Naive thymus-derived CD8-positive, alpha-beta T cell (primary cell): ENCODE measurements at places on chromosomes 6 and 20.

- H3K4me3 ChIP-seq, result no peak overlapping the region
- DNase-seq, result no peak
- peaks cover 4% of the 10 kb centered on the region for H3K27me3 ChIP-seq
- H3K4me1 ChIP-seq, result no peaks in the 10 kb centered on the region
- no peaks in the 10 kb centered on the region for H3K36me3 ChIP-seq
- H3K27ac ChIP-seq, result no peak overlapping the region
Measured at GRCh38 chr20:21780528-21780927, 75.1 kb downstream of the PAX1 start.

DNA sequence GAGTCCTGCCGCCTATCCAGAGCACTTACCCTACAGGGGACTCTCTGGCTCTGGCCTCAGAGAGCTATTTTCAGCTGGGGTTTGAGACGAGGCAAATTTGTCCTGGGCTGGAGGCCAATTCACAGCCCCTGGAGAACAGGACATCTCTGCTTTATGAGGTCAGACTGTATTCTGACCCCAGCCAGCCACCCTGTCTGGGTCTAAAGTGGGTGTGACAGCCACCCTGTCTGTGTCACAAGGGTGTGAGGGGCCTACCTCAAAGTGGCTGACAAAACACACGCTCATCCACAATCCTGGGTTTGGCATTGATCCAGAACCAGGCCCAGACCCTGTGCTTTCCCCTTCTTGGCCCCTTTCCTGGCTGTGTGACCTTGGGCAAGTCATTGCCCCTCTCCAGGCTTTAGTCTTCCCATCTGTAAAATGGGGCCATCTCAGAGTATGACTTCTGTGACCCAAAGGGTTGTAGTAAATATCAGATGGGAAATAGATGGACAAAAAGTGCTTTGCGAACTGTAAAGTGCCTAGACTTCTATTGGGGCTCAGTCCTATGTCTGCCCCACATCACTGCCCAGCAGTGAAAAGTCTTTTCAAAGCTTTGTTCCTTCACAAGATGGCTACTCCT lies 44.1 kb upstream of the TGM2 start:
- H3K4me3 ChIP-seq, result no peak overlapping the region
- no peak overlapping the region for H3K27ac ChIP-seq
- H3K36me3 ChIP-seq, result no peaks in the 10 kb centered on the region
- peaks cover 12% of the 10 kb centered on the region for H3K27me3 ChIP-seq

DNA sequence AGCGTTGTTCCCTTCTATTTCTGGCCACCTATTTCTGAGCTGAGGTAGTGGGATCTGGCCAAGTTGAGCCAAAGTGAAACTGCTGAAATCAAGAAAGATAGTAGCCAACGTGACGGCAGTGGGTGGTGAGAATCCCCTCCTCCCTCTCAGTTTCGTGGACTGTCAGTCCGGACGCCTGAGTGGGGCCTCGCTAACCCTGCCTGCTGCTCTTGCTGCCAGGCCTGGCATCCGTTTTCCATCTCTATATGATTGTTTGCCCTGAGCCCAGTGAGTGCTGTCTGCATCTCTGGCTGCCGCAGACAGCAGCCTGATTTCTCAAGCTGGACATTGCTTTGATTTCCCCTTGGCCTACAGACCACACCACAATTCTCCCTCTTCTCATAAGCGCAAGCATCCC lies 23.5 kb upstream of the PAX1 start:
- no peaks in the 10 kb centered on the region for H3K36me3 ChIP-seq
- peaks cover 5% of the 10 kb centered on the region for H3K27me3 ChIP-seq
- no peak overlapping the region for H3K4me3 ChIP-seq

GRCh38 chr6:137811121-137811915 lies 55.7 kb upstream of the TNFAIP3 start:
- peaks cover 38% of the 10 kb centered on the region for H3K4me1 ChIP-seq
- DNase-seq, result peak; percentile 61

DNA sequence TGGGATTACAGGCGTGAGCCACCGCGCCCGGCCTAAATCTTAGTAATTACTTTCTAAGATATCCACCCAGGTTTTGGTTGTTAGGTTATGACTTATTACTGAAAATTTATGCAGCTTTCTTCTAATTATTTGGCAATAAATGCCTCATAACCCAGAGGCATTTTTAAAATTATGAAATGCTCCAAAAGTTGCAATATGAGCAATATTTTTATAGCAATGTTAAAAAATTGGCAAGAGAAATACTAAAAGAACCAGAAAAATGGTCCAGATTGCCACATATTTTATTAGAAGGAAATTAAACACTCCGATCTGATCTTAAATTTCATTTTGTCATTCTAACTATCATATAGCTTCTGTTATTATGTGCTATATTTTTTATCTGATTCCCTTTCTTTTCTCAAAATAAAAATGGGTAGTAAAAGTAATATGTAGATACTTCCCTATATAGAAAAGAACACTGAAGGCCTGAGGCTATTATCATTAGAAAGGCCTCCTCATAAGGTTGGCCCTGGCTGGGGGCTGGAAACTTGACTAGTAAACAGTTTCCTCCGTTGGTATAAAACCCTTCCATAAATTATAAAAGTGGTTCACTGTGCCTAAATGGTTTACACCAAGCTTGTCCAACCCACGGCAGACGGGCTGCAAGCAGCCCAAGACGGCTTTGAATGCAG lies 22.1 kb downstream of the BLOC1S5 start:
- no peak for DNase-seq
- H3K27ac ChIP-seq, result no peak overlapping the region
- H3K4me3 ChIP-seq, result no peak overlapping the region
- peaks cover 26% of the 10 kb centered on the region for H3K4me1 ChIP-seq
- H3K36me3 ChIP-seq, result peaks cover 77% of the 10 kb centered on the region
- no peaks in the 10 kb centered on the region for H3K27me3 ChIP-seq

GRCh38 chr20:33125983-33126382 lies 42.0 kb upstream of the BPIFA2 start:
- peaks cover 8% of the 10 kb centered on the region for H3K27me3 ChIP-seq
- peaks cover 9% of the 10 kb centered on the region for H3K36me3 ChIP-seq
- H3K27ac ChIP-seq, result no peak overlapping the region

DNA sequence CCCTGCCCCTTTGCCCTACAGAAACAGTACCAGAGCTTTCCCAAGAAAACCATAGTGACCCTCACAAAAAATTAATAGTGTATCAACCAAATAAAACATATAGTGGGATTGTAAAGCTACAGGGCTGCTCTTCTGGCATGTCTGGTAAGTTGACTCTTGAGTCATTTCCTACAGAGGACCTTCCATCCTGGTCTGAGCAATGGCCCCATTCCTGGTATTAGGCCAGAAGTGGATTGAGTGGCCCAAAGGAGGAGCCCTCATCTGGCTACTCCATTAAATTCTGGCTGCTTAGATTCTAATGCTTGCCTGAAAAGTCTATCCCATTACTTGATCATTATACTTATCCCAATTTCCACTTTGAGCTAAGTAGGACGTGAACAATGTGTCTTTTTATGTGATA lies 150.9 kb upstream of the HMGN3 start:
- no peak overlapping the region for H3K27ac ChIP-seq
- H3K36me3 ChIP-seq, result no peaks in the 10 kb centered on the region
- H3K4me3 ChIP-seq, result no peak overlapping the region
- no peaks in the 10 kb centered on the region for H3K27me3 ChIP-seq
- no peaks in the 10 kb centered on the region for H3K4me1 ChIP-seq
- no peak for DNase-seq

DNA sequence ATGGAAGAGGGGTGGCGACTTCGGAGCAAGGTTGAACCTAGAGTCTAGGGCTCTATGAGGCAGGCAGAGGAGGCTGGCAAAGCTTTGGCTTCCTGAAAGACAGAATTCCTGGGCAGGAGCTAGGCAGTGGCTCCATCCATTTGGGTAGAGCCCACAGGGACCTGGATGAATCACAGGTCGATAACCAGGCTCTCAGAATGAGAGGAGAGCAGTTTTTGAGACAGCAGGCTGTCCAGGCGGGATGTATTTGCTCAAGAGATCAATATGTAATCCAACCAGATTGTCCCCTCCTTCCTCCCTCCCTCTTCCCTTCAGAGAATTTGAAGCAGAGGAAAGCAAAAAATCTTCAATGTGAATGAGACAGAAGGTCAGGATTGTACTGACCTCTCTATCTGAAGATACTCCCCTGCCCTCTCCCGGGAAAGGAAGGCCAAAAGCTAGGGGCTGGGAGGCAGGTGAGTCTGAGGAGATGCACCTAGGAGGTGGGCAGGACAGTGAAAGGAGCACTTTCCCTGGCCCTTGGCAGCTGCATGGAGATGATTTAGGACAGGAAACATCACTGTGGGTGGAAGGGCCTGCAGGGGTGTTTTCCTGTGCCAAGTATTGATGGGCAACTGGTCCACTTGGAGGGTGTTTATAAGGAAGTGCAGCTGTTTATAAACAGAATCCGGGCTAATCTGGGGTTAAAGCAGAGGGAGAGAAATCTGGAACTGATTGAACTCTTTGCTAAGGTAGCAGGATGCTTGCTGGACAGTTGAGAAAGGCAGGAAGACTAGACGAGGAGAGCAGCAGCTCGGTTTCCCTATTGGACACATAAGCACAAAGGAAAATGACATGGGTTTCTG lies 212.4 kb upstream of the LRFN2 start:
- H3K4me1 ChIP-seq, result no peaks in the 10 kb centered on the region
- no peak overlapping the region for H3K4me3 ChIP-seq
- no peaks in the 10 kb centered on the region for H3K36me3 ChIP-seq
- no peaks in the 10 kb centered on the region for H3K27me3 ChIP-seq
- no peak overlapping the region for H3K27ac ChIP-seq

DNA sequence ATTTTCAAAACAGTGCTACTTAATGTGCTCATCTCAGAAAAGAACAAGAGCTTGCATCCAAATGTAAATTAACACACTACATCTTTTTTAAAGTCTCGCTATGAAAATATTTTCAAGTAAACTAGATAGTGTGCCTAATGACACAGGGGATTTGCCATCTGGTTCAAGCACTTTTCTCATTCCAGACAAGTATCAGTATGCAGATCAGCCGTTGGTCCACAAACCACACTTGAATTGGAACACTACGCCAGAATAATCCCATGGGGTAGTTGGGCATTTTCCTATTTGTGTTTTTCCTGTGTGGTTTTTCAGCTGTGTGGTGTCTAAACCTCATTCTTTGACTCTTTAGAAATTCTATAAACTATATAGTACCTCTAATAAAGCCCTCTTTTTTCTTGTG lies 256.2 kb downstream of the EPHA7 start:
- H3K27me3 ChIP-seq, result no peaks in the 10 kb centered on the region
- DNase-seq, result no peak

DNA sequence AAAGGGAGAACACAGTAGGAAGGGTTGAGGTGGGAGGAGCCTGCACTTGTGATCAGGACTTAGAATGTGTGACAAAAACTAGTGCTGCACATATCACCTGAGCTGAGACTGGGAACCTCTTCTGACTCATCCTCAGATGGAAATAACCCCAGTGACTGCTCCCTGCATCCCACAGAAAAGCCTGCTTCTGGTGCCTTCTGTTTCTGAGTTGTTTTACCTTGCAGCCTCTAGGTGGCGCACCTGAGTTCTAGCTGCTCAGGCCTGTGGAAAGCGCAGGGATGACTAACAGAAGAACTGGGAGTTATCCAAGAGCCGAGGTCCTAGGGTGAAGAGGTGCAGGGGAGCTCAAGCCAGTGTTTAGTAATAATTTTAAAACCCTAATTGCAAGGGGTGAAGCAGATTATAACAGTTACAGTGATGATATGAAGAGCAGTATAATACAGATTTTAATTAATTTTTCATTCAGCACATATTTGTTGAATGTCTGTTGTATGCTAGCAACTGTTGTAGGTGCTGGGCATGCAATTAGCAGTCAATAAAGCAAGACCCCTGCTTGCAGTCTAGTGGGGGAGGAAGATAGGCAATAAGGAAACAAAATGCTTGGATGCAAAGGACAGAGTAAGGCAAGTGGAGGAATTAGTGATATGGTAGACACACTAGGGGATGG lies 302.5 kb downstream of the DHX35 start:
- no peak overlapping the region for H3K4me3 ChIP-seq
- no peak overlapping the region for H3K27ac ChIP-seq
- no peaks in the 10 kb centered on the region for H3K4me1 ChIP-seq
- peaks cover 7% of the 10 kb centered on the region for H3K27me3 ChIP-seq
- DNase-seq, result no peak
- no peaks in the 10 kb centered on the region for H3K36me3 ChIP-seq

DNA sequence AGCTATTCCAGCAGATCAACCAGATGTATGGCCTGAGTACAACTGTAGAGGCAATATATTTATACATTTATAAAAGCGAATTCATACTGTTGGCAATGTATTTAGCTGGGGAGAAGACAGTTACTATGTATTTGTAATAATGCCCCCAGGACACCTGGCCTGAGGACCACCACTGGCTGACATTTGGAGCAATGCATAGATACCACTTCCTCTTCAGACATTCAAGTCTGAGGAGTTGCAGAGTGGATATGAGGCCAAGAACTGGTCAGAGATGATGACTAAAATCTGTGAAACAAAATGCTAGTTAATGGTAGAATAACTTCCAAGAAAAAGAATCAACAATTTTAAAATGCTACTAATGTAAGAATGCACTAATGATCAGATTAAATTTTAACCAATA lies 462.3 kb downstream of the CDC5L start:
- H3K36me3 ChIP-seq, result peaks cover 12% of the 10 kb centered on the region
- no peak overlapping the region for H3K27ac ChIP-seq
- H3K4me3 ChIP-seq, result no peak overlapping the region
- peaks cover 15% of the 10 kb centered on the region for H3K4me1 ChIP-seq
- DNase-seq, result no peak

GRCh38 chr20:37839432-37839827 lies 63.5 kb upstream of the VSTM2L start:
- no peaks in the 10 kb centered on the region for H3K27me3 ChIP-seq
- DNase-seq, result no peak
- no peak overlapping the region for H3K27ac ChIP-seq
- H3K4me3 ChIP-seq, result no peak overlapping the region

DNA sequence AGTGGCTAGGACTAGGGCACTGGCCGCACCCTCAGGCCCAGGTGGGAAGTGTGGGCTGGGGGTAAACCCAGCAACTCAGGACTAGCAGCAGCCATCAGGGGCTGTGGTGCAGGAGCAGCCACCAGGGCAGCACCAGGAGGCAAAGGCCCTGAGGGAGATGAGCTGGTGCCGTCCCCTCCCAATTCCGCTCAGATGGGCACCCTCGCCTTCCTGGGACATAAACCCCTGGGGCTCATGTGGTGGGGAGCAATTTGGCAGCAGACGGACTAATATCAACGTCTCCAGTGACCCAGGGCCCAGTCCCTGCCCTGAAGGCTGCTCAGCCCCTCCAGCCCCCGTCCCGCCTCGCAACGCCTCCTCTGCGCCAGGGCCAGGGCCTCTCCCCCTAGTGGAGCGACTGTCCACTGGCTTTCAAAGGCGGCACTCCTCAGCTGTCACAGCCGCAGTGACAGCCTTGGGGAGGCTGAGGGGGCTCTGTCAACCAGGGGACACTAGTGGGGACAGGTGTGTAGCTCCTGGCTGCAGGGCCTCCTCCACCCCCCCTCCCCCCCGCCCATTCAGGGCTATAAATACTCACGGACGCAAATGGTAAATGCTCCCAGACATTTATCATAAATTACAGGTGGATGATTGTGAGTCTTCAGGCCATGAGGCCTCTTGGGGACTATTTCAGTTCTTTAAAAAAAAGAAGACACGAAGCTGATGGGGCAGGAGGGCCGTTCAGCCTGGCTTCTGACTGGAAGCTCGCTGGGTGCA lies 349.9 kb downstream of the ZFAND3 start:
- DNase-seq, result no peak
- H3K27ac ChIP-seq, result no peak overlapping the region
- peaks cover 5% of the 10 kb centered on the region for H3K4me1 ChIP-seq
- H3K4me3 ChIP-seq, result no peak overlapping the region
- no peaks in the 10 kb centered on the region for H3K27me3 ChIP-seq

GRCh38 chr6:113068570-113068969 lies 721.4 kb downstream of the RFPL4B start:
- H3K4me1 ChIP-seq, result no peaks in the 10 kb centered on the region
- H3K36me3 ChIP-seq, result no peaks in the 10 kb centered on the region
- no peaks in the 10 kb centered on the region for H3K27me3 ChIP-seq
- no peak for DNase-seq
